Stimulated activated CD8-positive, alpha-beta memory T cell treated with anti-CD3 and anti-CD28 coated beads, Interleukin-7, amount 100 ng/mL, for 4 hours (primary cell): ENCODE measurements at places on chromosomes 3 and 15.

DNA sequence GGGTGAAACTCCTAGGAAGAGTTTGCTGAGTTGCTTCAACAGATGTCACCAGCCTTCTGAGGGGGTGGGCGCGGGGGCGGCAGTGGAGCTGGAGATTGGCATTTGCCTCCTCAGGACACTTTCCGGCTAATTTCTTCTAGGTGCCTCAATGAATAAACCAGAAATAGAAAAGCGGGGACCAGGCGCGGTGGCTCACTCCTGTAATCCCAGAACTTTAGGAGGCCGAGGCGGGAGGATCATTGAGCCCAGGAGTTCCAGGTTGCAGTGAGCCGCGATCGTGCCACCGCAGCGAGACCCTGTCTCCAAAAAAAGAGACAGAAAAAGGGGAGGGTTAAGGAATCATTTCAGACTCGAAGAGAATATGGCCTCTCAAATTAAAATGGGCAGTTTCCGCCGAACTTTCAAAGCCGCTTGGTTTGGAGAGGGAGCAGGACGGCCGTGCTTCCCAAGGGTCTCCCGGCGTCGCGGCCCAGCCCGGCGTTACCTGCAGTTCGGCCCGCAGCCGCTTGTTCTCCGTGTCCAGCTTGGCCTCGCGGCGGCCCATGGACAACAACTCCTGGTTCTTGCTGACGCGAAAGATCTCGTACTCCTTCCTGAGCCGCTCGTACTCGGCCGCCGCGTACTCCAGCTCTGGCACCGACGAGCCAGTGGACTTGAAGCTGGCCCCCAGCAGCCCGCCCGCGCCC lies 587 bp downstream of the NPHP3 start:
- DNase-seq, result no peak

- DNase-seq, result no peak
These were observed 13.4 kb downstream of the RTP1 start for GRCh38 chr3:187210545-187211327.

- no peak for DNase-seq
These were observed 164.0 kb upstream of the NR2F2 start for GRCh38 chr15:96166223-96167200.

DNA sequence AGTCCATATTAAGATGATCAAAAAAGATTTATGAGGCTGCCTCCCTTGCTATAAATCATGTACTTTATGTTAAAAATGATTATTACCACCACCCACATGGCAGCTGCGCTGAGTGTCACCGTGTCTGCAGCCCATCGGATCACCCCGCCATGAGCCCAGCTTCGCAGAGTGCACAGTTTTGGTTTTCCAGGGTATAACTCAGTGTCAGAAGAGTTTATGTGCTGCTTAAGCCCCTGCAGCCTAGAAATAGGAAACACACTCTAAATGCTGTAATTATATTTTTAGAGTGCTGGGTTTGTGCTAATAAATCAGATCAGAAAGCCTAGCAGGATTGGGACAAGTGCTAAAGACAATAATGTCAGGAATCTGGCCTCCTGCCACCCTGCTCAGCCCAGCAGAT lies 54.7 kb upstream of the ONECUT1 start:
- no peak for DNase-seq

DNA sequence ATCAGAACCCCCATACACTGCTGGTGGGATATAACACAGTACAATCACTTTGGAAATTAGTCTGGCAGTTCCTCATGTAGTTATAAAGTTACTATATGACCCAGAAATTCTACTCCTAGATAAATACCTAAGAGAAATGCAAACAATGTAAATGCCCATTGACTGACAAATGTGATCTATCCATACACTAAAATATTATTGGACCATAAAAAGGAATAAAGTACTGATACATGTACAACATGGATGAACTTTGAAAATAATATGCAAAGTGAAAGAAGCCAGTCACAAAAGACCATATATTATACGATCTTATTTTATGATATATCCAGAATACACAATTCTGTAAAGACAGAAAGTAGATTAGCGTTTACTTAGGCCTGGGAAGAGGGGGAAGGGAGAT lies 7.8 kb downstream of the IMPG2 start:
- no peak for DNase-seq

DNA sequence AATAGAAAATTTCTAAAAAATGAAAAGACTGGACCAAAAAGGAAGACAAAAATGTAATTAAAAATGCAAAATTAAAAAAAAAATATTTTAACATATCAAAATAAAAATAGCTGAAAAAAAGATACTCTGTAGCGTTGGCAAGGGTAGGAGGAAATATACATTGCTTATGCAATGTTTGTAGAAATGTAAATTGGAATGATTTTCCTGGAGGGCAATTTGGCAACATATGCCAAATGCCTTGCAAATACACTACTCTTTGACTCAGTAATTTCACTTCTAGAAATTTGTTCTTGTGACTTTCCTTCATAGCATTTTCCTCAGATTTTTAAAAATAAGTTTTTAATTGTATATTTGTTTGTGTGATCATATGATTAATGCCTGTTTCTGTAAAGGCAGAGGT lies 296.6 kb downstream of the ZNF621 start:
- DNase-seq, result no peak

DNA sequence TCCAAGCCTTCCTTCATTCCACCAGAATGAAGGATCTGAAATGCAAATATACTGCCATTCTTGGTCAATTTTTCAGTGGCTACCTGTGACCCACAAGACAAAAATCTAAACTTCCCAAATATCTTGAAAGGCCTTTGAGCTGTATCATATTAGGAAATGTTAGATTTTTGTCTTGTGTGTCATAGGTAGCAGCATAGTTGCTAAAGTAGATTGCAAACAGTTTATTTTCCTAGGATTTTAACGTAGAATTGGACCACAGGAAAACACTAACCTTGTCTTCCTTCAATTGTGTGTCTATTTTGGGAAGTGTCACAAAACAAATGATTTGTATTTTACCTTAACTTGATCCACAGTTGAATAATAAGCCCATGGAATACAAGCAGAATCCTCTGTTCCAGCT lies 42.4 kb downstream of the CP start:
- DNase-seq, result no peak

- peak; percentile 30 for DNase-seq
These were observed 216.1 kb downstream of the SLCO3A1 start for GRCh38 chr15:92069308-92070250.

DNA sequence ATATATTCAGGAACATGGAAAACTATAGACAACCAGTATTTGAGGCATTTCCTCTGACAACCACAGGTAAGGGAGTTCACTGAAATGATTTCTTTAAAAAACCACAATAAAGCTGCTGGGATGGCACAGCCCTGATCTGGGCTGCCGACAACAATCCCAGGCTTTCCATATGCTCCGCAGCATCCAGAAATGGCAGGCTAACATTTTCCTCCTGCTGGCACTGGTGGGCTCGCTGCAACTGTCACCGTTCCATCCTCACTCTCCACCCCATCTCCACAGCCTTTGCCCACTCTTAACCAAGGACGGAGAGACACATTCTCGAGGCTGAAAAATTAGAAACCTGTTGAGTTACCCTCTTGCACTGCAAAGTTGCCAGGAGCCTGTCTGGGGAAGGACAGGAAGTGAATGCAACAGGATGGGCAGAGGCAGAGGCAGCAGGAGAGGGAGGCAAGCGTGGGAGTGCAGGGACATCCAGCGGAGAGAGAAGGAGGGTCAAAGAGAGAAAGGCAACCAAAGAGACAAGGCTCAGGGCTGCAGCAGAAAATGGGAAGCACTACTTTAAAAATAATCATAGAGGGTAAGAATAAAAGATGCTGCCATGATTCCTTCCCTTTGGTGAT lies 79.0 kb upstream of the ARRDC4 start:
- no peak for DNase-seq

- DNase-seq, result no peak
These were observed 2.2 kb upstream of the INTS14 start for GRCh38 chr15:65612949-65613744.

DNA sequence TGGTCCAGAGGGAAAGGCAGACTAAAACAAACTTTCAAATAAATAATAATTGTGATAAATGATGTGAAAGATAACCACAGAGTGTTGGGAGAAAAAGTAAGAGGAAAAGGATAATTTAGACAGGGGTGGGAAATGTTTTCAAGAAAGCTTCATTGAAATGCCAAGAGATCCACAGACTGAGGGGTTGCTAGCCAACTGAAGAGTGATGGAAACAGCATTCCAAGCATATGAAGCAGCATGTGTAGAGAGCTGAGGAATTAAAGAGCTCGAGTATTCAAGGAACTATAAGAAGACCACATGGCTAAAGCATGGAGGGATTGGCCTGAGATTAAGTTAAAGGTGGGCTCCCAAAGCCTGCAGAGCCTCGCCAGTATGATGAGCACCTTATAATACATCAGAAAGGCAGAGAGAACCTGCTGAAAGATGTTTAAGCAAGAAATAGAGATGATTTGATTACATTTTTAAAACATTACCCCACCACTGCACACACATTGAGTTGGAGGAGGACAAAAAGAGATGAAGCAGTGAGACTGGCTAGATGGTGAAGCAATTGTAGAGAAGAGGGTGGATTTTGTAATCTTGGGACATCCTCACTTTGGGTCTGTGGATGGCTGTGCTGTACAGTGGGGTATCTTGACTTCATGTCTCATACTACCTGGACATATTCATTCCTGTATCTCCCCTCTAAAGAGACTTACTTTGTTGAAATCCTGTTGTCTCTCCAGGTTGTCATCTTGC lies 100.8 kb downstream of the STAC start:
- DNase-seq, result no peak
